ENCODE measurements at places on chromosomes 1 and 21.

DNA sequence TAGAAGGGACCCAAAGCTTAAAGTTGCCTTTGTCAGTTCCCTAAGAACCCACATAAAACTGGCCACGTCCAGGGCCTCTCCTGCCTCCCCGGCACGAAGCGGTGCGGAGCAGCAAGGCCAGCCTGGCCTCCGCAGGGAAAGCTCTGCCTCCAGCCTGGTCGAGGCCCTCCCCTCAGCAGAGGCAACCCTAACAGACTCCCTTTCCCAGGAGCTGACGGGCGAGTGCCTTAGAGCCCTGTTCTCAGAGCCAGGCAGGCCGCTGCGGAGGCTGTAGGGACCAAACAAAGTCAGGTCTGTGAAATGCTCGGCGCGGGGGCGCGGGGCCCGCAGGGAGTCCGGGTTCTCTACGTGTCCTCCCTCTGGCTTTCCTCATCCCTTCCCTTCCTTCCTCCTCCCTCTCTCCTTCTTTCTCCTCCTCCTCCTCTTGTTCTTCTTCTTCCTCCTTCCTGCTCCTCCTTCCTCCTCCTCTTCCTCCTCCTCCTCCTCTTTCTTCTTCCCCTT is 40.7 kb downstream of the RIPK4 start:
- DNase-seq = no peak

DNA sequence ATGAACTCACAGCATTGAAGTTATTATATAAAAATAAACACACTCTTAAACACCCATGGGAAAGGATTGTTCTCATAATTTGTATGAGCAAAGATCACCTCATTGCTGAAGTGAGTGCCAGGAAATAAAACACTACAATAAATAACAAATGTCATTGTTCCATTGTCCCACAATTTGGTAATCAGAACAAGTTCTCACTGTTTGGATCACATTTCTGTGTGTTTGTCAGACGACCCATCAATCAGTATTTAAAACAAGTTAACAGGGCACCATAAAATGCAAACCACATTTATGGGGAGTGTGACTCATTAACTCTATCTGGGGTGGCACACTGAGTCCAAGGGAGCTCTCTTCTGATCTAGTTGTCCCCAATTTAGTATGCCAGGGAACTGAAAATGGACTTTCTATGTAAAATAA is 124.5 kb downstream of the PTPRC start:
- DNase-seq = no peak

DNA sequence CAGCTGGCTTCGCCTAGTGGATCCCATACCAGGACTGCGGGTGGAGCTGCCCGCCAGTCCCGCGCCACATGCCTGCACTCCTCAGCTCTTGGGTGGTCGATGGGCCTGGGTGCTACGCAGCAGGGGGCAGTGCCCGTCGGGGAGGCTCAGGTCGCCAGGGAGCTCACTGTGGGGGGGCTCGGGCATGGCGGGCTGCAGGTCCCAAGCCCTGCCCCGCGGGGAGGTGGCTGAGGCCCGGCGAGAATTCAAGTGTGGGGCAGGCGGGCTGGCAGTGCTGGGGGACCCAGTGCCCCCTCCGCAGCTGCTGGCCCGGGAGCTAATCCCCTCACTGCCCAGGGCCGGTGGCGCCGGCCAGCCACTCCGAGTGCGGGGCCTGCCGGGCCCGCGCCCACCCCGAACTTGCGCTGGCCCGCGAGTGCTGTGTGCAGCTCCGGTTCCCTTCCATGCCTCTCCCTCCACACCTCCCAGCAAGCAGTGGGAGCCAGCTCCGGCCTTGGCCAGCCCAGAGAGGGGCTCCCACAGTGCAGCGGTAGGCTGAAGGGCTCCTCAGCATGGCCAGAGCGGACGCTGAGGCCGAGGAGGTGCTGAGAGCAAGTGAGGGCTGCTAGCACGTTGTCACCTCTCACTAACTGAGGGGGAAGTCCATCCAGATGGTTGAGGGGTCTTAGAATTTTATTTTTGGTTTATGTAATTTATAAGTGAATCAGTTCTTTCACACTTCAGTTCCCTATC is 85.2 kb upstream of the HMCN1 start:
- DNase-seq = no peak

DNA sequence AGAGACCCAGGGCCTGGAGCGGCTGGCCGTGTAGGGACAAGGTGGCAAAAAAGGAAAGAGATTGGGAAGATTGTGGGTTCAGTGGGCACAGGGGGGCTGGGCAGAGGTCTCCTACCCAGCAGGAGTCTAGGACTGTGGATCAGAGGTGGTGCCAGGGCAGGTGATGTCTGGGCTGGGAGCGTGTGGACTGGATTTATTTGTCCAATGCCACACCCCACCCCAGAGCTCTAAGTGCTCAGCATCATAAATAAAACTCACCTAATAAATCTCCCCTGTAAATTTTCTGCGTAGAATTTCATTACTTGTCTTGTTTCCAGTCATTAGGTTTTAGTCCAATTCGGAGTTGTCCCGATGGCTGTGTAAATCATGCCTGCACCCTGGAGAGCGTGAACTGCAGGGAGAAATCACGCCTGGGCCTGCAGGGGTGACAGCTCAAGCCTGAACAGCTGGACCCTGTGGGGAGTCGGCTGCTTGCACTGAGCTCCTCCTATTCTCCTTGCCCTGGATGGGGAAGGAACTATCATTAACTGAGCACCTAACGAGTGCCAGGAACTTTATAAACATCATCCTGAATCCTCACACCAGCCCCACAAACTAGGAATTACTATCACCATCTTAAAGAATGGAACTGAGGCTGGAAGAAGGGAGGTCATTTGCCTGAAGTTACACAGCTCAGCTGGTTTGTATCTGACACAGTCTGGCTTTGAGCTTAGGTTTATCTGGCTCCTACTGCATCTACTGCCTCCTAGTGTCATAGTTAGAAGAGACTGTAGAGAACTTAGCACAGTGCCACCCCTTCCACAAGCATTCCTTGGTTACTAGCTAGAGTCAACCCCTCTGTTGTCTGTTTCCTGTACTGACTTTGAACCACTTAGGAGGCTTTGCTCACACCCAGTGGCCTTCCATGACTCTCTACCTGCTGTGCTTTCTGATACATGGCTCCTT is 25.0 kb upstream of the POU3F1 start:
- no peak for DNase-seq

- no peak for DNase-seq
Measured at GRCh38 chr1:6956488-6957159, 171.4 kb downstream of the CAMTA1 start.

All from CD8-positive, alpha-beta memory T cell (primary cell).